Thoracic aorta (tissue), 2 donors: ENCODE measurements at places on chromosomes 11 and 22.

DNA sequence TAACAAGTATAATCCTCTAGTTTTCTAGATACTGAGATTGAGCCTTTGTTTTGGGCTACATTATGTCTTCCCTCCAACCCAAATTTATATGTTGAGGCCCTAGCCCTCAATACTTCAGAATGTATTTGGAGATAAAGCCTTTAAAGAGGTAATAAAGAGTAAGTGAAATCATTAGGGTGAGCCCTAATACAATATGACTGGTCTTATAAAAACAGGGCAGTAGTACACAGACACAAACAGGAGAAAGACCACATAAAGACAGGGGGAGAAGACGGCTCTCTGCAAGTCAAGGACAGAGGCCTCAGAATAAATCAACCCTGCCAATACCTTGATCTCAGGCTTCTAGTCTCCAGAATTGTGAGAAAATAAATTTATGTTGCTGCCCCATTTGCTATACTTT, 6.3 kb downstream of the OR10V1 start:
- no peak for DNase-seq

DNA sequence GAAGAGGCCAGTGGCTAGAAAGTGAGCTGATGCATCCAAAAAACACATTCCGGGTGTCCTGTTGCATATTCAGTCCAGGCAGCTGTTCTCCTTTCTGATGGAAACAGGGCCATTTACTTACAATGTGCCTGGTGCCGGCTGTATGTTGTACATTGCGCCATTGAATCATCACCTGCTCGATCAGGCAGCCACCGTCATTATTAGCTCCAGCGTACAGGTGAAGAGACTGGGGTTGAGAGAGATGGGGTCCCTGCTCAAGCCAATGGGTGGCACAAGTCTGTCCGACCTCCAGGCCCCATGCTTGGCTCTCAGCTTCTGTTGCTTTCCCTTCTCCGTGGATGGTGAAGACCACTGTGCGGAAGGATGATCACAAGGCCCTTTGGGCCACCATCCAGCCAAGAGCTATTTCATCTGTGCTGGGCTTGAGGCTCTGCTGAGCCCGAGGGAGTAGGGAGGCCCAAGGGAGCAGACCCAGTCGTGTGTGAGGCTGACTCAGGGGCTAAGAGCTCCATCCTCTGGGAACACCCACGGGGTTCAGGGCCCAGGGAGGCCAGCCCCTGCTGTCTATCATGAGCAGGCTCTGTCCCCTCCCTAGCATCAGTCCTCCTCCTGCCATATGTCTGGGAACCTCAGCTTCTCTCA, 20.7 kb upstream of the EMID1 start:
- DNase-seq: no peak

DNA sequence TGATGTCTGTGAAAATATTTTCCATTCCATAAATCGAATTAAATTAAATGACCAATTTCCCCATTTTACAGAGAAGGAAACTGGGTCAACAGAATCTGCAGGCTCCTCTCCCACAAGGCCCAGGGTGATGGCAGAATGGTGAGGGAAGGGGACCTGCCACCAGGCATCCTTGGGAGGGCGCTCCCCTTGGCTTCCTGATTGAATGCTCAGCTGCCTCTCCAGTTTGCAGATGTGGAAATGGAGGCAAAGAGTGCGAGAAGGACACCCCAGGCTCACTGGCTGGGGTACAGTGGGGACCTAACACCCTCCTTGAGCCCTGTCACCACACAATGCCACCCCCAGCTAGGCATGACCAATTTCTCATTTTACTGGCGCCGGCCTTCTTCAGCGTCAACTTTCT, 28.5 kb upstream of the CSNK1E start:
- no peak for DNase-seq

DNA sequence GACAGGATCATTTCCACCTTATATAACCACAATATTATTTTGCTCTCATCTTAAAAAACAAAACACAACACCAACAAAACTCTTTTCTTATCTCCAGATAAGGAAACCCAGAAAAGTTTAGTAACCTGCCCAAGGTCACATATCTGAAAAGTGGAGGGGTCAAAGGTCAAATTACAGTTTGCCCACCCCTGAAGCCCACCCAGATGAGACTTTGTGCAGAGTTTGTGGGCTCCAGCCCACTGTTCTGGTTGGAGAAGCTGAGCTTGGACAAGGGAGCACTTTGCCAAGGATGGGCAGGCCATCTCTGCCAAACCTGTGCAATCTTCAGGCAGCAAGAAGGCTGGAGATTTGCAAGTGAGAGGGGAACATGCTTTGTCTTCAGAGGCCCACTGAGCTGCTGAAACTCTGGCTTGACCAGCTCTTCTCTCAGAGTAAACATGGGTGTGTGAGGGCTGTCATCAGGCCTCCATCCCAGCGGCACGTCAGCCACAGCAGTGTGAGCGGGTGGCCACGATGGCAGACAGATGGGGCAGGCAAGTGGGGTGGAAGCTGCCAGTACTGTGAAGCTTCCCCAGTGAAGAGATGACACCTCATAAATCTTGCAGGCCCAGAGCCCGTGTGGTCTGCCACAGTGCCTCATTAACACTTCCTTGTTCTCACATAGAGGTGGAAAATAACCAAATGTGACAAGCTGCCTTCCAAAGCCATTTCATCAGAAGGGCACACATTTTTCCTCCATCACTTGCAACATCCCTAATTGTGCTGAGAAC, 111.8 kb downstream of the CCDC81 start:
- no peak for DNase-seq

DNA sequence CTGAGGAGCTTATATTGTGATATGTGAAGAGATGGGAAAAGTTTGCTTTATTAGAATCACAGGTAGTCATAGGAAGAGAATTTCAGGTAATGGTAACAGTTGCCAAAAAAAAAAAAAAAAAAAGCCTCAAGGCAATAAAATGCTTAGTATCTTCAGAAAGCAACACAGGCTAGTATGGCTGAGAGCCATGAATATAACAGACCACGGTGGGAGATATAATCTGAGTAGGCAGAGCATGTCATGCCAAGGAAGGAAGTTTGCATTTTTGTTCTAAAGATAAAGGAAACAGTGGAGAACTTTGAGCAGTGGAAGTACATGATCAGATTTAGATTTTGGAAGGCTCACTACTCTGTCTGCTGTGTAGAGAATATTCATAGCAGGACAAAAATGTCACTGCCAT, 211.4 kb downstream of the ETS1 start:
- no peak for DNase-seq

GRCh38 chr22:37470087-37470445, 16.1 kb downstream of the MFNG start:
- no peak for DNase-seq

DNA sequence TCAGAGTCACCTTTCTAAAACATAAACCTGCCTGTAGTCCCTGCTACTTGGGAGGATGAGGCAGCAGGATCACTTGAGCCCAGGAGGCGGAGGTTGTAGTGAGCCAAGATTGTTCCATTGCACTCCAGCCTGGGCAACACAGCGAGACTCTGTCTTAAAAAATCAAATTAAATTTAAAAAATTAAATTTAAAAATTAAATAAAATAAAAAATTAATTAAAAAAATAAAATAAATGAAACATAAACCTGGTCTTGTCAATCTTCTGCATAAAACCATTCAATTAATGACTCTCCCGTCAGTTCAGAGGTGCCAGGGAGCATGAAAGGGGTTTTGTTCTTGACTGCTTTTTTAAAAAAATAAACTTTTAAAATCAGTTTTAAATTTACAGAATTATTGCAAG, 48.6 kb downstream of the CCDC83 start:
- DNase-seq: no peak

GRCh38 chr22:39405346-39406085, 5.9 kb downstream of the TAB1 start:
- DNase-seq: peak; percentile 30

DNA sequence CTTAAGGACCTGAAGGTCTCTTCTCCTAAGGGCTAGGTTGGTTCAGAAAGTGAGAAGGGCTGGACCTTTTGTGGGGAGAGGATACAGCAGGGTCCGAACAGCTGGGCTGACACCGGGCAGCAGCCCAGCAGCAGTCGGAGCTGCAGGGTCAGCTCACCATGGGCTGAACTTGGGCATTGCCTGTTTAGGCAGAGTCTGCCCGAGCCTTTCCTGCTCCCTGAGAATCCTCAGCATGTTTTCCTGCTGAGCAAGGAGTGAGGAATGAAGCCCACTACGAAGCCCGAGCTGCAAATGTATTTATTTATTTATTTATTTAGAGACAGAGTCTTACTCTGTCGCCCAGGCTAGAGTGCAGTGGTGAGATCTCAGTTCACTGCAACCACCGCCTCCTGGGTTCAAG, 83.9 kb downstream of the PTPRJ start:
- DNase-seq: no peak

DNA sequence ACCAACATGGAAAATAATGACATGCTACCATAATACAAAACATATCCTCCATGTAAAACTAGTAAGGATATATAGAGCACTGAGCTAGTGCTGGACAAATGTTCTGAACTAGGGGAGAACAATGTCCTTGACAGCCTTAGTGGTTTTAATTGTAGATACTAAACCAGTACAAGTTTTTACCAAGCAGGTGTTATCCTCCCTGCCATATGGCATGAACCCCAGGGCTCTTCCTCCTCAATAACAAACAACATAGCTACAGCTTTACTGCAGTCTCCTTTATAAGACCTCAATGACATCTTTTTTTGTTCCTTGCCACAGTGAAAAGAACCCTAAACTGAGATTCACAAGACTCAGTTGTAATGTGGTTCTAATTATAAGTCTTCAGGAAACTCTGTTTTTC, 70.2 kb upstream of the GDPD4 start:
- no peak for DNase-seq

GRCh38 chr11:30990625-30991296, 378.8 kb downstream of the DCDC1 start:
- no peak for DNase-seq

GRCh38 chr22:49364398-49364797, 463.3 kb downstream of the BRD1 start:
- DNase-seq: no peak

- DNase-seq: no peak
Observed at GRCh38 chr11:131841028-131841427, 470.6 kb downstream of the NTM start.

- no peak for DNase-seq
Observed at GRCh38 chr22:29886596-29886995, 3.6 kb downstream of the MTMR3 start.

DNA sequence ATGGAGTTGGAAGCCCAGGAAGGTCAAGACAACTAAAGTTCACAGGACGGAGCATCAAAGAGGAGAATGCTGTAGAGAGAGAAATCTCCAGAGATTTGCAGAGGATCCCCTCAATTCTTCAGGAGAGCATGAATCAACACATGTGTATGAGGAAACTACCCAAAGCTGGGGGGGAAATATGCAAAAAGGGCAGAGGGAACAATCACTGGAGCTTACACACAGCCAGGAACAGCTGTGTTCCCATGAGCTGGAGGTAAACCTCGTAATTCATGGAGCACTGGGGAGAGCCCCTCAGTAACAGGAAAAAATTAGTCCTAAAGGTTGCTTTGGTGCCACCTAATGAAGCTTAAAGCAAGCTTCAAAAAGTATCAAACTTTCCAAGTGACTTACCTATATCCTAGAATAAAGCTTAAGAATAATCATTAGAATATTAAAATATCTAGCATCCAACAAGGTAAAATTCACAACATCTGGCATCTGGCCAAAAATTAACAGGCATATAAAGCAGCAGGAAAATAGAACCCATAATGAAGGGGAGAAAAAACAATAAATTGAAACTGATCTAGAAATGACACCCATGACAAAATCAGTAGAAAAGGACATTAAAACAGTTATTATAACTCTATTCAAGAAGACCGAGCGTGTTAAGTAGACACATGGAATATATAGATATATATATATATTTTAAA, 134.2 kb downstream of the STK33 start:
- no peak for DNase-seq

DNA sequence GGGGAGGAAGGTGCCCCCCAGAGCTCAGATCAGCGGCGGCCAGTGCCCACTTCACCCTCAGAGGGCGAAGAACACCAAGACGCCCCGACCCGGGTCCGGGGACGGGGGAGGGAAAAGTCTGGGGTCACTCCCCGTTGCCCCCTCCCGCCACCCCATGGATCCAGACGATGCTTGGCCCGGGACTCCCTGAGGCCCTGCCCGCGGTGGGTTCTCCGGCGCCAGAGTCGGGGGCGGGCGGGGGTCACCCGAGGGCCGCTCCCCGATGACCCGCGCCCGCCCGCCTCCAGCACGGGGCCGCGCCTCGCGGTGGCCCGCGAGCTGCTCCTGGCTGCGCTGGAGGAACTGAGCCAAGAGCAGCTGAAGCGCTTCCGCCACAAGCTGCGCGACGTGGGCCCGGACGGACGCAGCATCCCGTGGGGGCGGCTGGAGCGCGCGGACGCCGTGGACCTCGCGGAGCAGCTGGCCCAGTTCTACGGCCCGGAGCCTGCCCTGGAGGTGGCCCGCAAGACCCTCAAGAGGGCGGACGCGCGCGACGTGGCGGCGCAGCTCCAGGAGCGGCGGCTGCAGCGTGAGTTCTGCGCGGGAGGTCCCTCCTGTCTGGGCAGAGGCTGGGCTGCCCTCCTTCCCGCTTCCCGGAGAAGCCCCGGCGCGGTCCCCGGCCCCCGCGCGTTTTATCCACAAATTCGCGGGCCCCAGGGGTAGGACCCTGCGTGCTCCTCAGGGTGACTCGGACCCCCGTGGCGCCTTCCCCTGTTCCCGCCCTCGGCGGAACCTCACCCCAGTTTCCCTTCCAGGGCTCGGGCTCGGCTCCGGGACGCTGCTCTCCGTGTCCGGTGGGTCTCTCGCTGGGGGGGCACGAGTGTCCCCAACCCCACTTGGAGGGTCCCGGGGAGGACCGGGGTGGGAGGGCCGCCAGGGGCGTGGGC, 1.1 kb downstream of the NLRP6 start:
- no peak for DNase-seq

DNA sequence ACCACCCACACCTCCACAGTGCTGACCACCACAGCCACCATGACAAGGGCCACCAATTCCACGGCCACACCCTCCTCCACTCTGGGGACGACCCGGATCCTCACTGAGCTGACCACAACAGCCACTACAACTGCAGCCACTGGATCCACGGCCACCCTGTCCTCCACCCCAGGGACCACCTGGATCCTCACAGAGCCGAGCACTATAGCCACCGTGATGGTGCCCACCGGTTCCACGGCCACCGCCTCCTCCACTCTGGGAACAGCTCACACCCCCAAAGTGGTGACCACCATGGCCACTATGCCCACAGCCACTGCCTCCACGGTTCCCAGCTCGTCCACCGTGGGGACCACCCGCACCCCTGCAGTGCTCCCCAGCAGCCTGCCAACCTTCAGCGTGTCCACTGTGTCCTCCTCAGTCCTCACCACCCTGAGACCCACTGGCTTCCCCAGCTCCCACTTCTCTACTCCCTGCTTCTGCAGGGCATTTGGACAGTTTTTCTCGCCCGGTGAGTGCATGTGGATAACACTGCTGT, 28.4 kb downstream of the MUC5B start:
- no peak for DNase-seq

- DNase-seq: peak; percentile 15
Observed at GRCh38 chr11:2092956-2093412, 46.2 kb downstream of the IGF2 start.

- DNase-seq: no peak
Observed at GRCh38 chr22:44399906-44400762, 87.4 kb upstream of the SHISAL1 start.

GRCh38 chr11:36009473-36009872, 65.6 kb downstream of the LDLRAD3 start:
- no peak for DNase-seq
